ENCODE measurements at places on chromosomes 2 and 18.

DNA sequence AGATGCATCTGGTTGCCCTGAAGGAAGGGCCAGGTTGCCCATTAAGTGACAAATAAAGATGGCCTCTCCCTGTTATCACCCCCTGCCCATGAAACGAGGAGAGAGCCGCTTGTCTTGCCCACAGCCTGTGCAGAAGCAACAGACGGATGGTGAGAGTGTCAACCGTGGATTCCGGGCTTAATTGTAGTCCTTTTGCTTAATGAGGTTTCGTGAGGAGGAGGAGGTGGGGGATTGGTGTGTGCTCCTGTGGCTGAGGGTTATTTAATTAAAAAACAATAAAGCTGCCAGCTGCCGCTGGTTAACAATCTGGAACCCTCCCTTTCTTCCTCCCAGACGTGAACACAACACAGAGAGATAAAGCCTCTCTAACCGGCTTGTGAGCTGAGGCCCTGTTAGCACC, 188.0 kb upstream of the PARD3B start:
- H3K36me3 ChIP-seq = no peaks in the 10 kb centered on the region
- H3K4me1 ChIP-seq = no peaks in the 10 kb centered on the region
- H3K27me3 ChIP-seq = no peaks in the 10 kb centered on the region
- DNase-seq = no peak
- H3K4me3 ChIP-seq = no peak overlapping the region

- H3K4me1 ChIP-seq = peaks cover 22% of the 10 kb centered on the region
- no peaks in the 10 kb centered on the region for H3K27me3 ChIP-seq
- H3K36me3 ChIP-seq = peaks cover 23% of the 10 kb centered on the region
These were observed 949 bp upstream of the MYL12B start for GRCh38 chr18:3260995-3261372.

DNA sequence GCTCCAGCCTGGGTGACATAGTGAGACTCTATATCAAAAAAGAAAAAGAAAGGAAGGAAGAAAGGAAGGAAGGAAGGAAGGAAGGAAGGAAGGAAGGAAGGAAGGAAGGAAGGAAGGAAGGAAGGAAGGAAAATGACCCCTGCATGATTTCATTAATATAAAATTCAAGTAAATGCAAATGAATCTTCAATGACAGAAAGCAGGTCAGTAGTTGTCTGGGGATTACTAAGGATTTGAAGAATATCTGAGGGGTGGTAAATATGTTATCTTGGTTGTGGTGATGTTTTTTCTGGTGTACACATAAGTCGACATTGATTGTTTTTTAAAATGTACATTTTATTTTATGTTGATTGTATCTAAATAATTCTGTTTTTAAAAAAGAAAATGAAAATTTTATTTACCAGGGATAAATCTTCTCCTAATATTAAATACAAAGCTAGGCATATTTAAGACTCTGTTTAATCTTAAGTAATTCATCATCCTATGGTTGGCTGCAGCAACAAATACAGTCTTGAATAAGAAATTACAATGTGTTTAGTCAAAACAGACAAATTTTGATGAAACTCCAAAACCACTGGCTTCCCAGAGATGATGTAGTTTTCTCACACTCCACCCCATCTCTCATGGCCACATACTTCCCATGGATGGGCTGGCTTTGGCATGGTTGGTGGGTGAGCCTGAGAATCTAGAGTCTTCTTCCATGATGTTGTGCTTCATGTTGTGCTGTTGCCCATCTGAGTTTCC, 314.7 kb upstream of the REG3G start:
- no peak for DNase-seq
- H3K27ac ChIP-seq = no peak overlapping the region
- no peaks in the 10 kb centered on the region for H3K27me3 ChIP-seq
- H3K36me3 ChIP-seq = no peaks in the 10 kb centered on the region
- H3K4me3 ChIP-seq = no peak overlapping the region
- no peaks in the 10 kb centered on the region for H3K4me1 ChIP-seq

DNA sequence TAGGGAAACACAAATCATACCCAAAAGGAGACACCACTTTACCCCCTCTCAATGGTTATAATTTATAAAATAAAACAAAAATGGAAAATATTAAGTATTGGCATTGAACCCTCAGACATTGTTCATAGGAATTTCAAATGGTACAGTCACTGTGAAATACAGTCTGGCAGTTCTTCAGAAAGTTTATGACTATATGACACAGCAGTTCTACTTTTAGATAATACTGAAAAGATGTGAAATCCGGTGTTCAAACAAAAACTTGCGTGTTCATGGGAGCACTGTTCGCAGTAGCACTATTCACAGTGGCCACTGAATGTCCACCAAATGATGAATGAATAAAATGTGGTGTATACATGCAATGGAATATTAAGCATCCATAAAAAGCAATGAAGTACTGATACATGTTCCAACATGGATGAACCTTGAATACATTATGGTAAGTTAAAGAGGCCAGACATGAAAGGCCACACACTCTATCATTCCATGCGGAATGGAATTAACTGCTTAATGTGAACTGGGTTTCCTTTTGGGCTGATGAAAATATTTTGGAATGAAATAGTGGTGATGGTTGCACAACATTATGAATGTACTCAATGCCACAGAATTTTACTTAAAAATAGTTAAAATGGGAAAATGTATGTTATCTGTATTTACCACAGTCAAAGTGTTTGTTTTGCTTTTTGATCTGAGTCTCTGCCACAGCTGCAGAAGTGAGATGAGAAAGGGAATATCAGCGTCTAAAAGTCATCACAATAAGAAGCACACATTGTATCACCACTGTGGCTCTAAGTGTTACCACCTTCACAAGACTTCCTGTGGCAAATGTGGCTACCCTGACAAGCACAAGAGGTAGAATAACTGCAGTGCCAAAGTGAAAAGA, 864.6 kb downstream of the SUCLG1 start:
- DNase-seq = no peak
- H3K27me3 ChIP-seq = no peaks in the 10 kb centered on the region
- H3K36me3 ChIP-seq = no peaks in the 10 kb centered on the region
- H3K4me1 ChIP-seq = no peaks in the 10 kb centered on the region
- H3K27ac ChIP-seq = no peak overlapping the region

DNA sequence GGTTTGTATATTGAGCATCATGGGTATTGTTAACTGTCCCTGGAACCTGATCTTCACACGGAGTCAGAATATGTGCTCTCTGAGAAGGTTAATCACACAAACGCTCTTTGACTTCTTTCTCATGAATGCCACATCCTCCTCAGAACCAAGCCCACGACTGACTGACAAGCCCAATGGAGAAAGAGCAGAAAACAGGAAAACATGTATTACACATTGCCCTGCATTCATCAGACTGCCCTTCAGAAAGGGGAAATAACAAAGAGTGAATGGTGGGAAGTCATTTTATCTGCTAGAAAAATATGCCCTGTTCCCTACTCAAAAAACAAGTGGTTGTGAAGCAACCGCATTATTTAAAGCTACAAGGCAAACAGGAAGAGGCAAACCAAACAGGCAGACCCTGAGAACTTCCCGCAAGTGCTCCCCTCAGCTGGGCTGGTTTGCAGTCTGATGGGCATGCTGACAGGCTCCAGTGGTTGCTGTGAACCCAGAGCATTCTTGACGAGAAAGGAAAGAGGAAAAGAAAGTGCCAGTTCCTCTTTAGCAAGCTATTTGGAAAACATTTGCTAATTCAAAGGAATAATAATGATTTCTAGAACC, 172.9 kb upstream of the SETBP1 start:
- no peaks in the 10 kb centered on the region for H3K27me3 ChIP-seq
- H3K4me3 ChIP-seq = no peak overlapping the region
